Activated CD8-positive, alpha-beta memory T cell treated with anti-CD3 and anti-CD28 coated beads for 24 hours (primary cell): ENCODE measurements at places on chromosomes 13 and 19.

DNA sequence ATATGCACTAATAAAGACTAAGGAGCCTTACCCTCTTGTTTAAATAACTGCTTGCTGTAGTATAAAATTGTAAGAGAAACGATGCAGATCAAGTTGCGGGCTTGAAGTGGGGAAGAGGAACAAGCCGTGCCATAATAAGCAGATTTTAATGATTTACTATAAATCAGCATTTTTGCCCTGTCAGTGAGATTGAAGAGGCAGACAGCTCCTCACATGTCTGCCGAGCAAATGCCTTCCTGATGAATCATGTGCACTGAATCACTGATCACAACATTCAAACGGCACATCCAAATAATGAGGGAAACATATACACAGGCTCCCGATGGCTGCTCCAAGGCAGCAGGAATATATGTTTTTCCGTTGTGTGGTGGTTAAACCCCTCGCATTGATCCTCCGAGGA, 282.9 kb downstream of the TSHZ3 start:
- no peak for DNase-seq

DNA sequence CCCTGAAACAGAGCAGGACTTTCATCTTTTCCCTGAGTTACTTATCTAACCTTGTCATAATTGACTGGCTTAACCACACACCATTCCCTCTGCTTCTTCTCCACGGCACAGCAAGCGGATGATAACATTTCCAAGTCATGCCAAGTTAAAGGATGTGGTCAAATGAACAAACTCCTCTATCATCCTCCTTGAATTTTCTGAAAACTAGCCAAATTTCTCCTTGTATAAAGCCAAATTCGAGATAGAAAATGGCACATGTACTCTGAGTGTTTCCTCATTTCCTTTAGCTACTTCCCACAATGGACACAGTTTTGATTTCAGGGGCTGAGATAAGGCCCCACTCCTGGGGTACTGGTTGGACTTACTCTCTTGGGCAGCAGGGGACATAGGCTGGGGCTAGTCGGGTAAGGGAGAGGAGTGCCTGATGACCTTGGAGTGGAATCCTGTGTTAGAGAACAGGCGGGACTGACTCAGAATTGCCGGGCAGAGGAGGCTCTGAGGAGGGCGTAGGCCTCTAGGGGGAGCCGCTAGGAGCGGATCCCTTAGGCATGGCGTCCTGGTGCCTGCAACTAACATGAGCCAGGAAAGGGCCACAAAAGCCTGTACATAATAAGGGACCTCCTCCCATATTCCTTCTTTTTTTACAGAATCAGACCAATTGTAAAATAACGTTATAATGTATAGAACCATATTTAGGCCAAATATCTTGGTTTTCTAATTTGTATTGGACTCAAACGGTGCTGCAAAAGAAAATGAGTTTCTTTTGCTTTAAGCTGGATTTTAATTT, 20.3 kb upstream of the TMTC4 start:
- no peak for DNase-seq

DNA sequence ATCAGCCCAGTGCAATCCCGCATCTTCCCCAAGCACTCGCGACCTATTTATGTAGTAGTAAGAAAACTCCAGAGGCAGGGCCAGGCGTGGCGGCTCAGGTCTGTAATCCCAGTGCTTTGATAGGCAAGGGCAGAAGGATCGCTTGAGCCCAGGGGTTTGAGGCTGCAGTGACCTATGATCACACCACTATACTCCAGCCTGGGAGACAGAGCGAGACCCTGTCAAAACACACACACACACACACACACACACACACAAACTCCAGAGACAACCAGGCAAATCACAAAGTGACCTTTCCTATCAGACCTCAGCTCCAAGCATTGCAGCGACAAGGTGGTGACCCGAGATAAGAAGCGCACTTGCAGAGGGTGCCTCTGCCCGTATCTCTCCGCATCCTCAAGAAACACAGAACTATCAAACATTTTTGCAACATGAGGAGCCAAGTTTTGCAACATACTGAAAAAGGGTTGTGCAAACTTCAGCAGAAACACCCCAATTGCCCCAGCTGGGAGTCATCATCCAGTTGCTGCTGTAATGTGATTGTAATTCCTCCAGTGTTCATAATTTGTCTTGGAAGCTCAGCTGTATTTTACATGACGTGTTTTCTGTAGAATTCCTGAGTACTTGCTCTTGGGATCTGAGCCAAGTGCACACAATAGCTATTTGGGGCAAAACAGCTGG, 8.7 kb upstream of the KLF2 start:
- no peak for DNase-seq

- DNase-seq = no peak
These were observed 5.1 kb downstream of the CD37 start for GRCh38 chr19:49340069-49340864.

GRCh38 chr13:101424381-101425155, 8.3 kb upstream of the NALCN start:
- DNase-seq = no peak

- no peak for DNase-seq
These were observed 683.9 kb upstream of the KLHL1 start for GRCh38 chr13:70792121-70792520.

GRCh38 chr13:109160887-109161669, 531.7 kb downstream of the MYO16 start:
- DNase-seq = no peak

- DNase-seq = no peak
These were observed 5.9 kb downstream of the RTBDN start for GRCh38 chr19:12828494-12828893.

- DNase-seq = no peak
These were observed 825.8 kb downstream of the GPC5 start for GRCh38 chr13:92224052-92224821.

- no peak for DNase-seq
These were observed 10.5 kb downstream of the XRCC1 start for GRCh38 chr19:43564800-43565199.

- DNase-seq = no peak
These were observed 3.0 kb downstream of the HSPBP1 start for GRCh38 chr19:55276720-55277430.

- no peak for DNase-seq
These were observed 313.8 kb upstream of the NBEA start for GRCh38 chr13:34628209-34628682.

GRCh38 chr13:99693351-99693750, 192.1 kb downstream of the TM9SF2 start:
- no peak for DNase-seq

- DNase-seq = no peak
These were observed 45.7 kb upstream of the FLT1 start for GRCh38 chr13:28540612-28541011.

DNA sequence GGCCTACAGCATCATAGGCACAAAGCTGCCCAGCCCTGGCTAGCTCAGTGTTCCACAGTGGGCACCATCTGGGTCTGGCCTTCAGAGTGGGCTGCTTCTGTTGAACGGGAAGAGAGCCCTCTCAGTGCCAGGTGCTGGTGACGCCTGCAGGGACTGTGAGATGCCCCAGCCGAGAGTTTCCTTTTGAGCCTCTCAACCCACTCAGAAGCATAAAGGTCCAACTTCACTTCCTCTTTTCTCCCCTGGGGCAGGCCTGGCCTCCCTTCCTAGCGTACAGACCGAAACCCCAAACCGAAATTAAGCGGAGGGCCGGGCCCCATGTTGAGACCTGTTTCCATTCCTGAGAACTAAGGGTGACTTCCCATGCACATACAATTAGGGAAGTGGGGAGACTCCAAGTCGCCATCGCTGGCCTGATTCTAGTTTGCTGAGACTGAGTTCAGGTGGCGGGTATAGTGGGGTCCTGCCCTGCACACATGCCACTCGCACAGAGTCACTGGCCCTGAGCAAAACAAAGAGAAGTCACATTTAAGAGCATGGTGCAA, 6.9 kb downstream of the RAB8A start:
- DNase-seq = peak; percentile 71

DNA sequence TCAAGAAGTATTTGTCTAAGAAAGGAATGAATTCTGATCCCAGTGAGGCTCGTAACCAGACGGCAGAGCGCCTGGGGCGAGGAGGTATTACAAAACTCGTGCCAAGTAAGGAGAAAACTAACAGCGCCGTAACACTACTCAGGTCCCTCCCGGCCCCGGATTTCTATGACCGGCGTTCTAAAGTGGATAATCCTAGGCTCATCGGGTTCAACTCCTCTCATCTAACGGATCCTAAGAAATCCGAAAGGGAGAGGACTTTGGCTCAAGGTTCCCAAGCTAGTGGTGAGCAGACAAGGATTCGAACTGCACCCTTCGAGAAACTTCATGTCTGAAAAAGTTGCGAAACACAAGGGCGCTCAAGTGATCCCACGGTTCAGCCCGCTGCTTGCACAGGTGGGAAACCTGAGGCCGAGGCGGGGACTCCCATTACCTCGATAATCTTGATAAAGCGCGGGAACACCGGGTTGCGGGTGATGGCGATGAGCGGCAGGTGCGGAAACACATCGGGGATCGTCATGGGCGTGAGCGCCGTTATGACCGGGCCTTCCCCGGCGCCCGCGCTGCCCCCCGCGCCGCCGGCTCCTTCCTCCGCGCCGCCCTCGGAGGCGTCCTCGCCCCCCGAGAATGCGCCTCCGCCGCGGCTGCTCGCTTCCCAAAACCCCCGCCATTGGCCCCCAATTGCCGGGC, 529 bp downstream of the LONP1 start:
- DNase-seq = no peak

GRCh38 chr13:23615395-23616081, 45.3 kb downstream of the TNFRSF19 start:
- no peak for DNase-seq

GRCh38 chr19:8206147-8207087, 2.8 kb upstream of the CERS4 start:
- no peak for DNase-seq

DNA sequence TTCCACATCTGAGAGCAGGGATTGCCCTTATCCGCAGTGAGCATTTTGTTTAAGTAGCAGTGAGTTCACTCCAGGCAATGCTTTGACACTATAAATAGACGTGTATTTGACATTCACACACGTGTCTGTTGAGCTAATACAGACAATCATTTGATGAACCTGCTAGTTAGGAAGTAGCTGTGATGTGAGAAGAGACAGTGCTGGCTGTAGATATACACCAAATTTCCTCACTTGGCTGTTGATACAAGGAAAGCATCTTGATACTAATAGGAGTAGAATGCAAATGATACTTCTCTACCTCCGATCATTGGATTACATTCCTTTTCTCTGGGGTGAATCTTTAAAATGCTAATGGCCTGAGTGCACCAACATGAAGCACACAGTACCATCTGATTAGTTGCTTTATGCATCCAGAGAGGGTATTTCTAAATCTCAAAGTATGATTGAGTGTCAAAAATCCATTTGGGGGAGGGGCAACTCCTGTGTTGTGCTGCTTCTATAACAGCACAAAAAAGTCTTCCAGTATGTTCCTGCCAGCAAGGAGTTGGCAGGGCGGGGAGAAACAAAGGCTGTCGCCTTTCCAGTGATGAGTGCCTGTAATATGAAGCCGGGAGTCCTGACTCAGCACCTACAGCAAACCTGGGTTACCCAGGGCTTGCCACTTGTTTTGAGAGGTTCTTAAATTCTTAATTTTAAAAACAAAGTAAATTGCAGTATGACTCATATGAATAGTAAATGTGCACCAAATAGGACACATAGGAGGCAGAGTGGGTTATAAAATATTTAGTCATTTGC, 7.0 kb downstream of the CUL4A start:
- DNase-seq = no peak

DNA sequence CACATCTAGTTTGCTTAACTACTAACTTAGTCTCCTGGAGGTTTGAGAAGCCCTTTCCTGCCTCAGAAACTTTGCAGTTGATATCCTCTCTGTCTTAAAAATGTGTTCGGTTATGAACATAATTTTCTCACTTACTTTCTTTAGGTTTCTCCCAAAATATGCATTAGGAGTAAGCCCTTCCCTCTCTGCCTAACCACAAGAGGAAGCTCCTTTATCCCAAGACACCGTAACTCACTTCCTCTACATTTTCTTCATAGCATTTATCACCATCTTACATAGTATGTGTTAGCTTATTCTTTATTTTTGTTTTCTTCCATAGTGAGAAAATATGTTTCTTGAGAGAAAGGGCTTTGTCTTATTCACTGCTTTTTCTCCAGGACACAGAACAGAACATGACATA, 952.5 kb upstream of the ATXN8OS start:
- no peak for DNase-seq

- peak; percentile 84 for DNase-seq
These were observed 2.7 kb downstream of the ADGRE5 start for GRCh38 chr19:14383661-14384555.

DNA sequence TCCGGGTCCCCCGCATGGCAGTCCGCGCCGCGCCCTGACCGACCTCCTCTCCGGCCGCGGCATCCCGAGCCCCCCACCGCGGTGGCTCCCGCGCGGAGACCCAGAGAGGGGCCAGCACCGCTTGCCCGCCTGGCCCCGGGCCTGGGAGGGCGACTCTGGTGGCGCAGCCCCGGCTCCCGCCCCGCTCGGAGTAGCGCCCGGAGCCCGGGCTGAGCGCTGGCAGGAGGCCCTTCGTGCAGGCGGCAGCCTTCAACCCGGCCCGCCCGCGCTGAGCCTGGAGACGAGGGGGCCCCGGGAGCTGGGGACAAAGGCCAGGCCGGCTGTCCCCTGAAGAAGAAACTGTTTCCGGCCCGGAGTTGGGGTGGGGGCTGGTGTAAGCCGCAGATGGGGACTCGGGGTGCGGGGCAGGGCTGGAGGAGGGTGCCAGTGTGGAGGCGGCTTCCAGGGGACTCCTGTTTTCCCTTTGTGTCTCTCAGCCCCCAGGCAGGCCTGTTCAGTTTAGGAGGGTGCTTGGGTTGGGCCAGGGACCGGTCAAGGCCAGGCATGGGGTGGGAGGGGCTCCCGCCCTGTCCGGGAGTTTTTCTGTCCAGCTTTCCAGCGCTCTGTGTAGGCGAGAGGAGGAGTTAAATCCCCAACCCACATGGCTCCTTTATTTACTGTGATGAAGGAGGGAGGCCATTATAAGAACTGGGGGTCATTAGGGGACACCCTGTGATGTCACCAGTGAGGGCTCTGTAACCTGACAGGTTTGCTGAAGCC, 935 bp downstream of the LRP3 start:
- no peak for DNase-seq

DNA sequence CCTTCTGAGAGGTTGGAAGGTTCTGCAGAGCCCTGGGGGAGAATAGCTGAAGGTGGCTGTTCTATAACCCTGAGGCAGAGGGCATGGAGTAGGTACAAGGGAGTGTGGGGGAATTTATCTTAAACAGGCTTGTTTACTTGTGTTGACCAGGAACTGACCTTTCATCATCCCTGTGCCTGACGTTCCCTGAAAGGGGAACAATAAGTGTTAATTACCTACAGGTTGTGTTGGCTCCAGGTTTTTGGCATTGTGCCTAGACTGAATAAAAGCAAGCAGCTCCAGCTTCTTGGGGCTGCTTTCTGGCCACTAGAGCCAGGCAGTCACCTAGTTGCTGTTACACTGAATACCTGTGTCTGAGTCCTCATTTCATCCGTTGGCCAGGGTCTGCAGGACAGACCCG, 60.0 kb downstream of the ZNF627 start:
- DNase-seq = no peak

- DNase-seq = no peak
These were observed 125.9 kb downstream of the ZDHHC20 start for GRCh38 chr13:21333186-21333585.
